ENCODE measurements at places on chromosomes 2 and 18. TPM values are rescaled to one million over a fixed set of nuclear protein-coding genes. Genes with fewer than 3 reads are reported as not detected.

ANO7 gene
- 1.1 TPM for total RNA-seq

C2orf72 gene
- total RNA-seq: under 0.01 TPM

QPCT gene
- total RNA-seq: 4.0 TPM

ASAP2 gene
- total RNA-seq: 59.6 TPM

MAPK4 gene
- total RNA-seq: not detected

ROCK2 gene
- total RNA-seq: 83.3 TPM

RNF125 gene
- 4.3 TPM for total RNA-seq

TXNDC2 gene
- total RNA-seq: not detected

GAREM2 gene
- 0.68 TPM for total RNA-seq

MRPL33 gene
- total RNA-seq: 94.3 TPM

METTL21A gene
- total RNA-seq: 24.2 TPM

SP140 gene
- total RNA-seq: 0.09 TPM

ICOS gene
- not detected for total RNA-seq

OLA1 gene
- 139 TPM for total RNA-seq

HNMT gene
- 1.4 TPM for total RNA-seq

NUP35 gene
- 20.1 TPM for total RNA-seq

CBLN2 gene
- not detected for total RNA-seq

XDH gene
- total RNA-seq: not detected

CNDP1 gene
- not detected for total RNA-seq

AGPS gene
- 96.8 TPM for total RNA-seq

SKOR2 gene
- total RNA-seq: not detected

GAD1 gene
- not detected for total RNA-seq

KRTCAP3 gene
- 0.51 TPM for total RNA-seq

UGT1A10 gene
- total RNA-seq: not detected

SERPINB4 gene
- not detected for total RNA-seq

CYP1B1 gene
- total RNA-seq: 5.6 TPM

NT5C1B gene
- not detected for total RNA-seq

LYPD1 gene
- 0.51 TPM for total RNA-seq

ITGB6 gene
- total RNA-seq: 0.85 TPM

CLEC4F gene
- 0.34 TPM for total RNA-seq

BCL11A gene
- under 0.01 TPM for total RNA-seq

STPG4 gene
- not detected for total RNA-seq

EGR4 gene
- not detected for total RNA-seq

PIKFYVE gene
- total RNA-seq: 36.3 TPM

CFAP221 gene
- not detected for total RNA-seq

CHRND gene
- not detected for total RNA-seq

SLC4A3 gene
- 0.17 TPM for total RNA-seq

CNTNAP5 gene
- total RNA-seq: not detected

TMEM37 gene
- total RNA-seq: 0.51 TPM

ACMSD gene
- total RNA-seq: 0.34 TPM

RNF144A gene
- total RNA-seq: 23.6 TPM
